K562 (cell line): ENCODE measurements at places on chromosomes 12 and 14.

DNA sequence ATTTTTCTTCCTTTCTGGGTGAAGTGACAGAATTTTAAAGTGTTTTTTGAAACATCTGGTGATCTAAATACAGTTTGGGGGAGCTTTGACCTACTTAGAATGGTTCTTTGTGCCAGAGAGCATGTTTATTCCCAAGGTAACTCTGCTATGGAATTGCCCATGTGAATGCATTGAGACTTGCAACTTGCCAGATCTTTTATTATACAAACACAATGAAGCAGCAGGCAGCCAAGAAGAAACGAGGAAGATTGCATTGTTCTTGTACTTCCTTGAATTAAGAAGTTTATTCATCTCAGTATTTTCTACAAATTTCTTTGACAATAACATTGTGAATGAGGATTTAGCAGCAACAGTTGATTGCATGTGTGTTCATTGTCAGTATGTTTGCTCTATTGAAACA lies 55.5 kb downstream of the FGD4 start:
- DNase-seq: no peak

GRCh38 chr12:13066459-13066858 lies 22.3 kb downstream of the FAM234B start:
- DNase-seq: no peak

DNA sequence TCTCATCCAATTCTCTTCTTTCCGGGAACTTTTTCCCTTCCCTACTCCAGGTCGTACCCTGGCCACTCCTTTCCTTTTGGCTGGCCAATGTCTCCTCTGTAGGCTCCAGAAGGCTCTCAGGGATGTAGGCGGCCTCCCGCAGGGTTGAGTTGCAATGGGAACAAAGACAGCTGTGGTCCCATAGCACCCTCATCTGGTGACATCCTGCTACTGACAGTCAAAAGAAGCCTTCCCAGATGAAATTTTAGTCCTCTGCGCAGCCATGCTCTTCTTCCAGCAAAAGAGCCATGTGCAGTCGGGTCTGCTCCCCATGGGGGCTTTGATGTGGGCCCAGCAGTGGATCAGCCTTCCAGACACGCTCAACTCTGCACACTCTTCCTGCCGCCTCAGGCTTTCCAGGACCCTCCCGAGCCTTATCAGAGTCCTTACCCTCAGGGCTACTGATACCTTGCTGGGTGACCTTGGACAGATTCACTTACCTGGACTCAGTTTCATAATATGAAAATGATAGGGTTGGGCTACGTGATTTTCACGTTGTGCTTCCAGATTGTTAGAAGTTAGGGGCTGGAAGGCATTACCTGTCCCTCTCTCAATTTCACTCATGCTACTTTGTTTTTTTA lies 5.5 kb upstream of the CELA1 start:
- DNase-seq: peak; percentile 82

GRCh38 chr14:39094515-39094914 lies 8.5 kb downstream of the SEC23A start:
- no peak for DNase-seq
